ENCODE measurements at places on chromosomes 6 and 20. TPM values are rescaled to one million over a fixed set of nuclear protein-coding genes. Genes with fewer than 3 reads are reported as not detected.

KCNG1 gene
- 2.3 TPM for total RNA-seq

TMX4 gene
- 16.8 TPM for total RNA-seq

C6orf58 gene
- 0.26 TPM for total RNA-seq

HLA-DMB gene
- 0.25 TPM for total RNA-seq

SAMD10 gene
- total RNA-seq = 5.9 TPM

DNA sequence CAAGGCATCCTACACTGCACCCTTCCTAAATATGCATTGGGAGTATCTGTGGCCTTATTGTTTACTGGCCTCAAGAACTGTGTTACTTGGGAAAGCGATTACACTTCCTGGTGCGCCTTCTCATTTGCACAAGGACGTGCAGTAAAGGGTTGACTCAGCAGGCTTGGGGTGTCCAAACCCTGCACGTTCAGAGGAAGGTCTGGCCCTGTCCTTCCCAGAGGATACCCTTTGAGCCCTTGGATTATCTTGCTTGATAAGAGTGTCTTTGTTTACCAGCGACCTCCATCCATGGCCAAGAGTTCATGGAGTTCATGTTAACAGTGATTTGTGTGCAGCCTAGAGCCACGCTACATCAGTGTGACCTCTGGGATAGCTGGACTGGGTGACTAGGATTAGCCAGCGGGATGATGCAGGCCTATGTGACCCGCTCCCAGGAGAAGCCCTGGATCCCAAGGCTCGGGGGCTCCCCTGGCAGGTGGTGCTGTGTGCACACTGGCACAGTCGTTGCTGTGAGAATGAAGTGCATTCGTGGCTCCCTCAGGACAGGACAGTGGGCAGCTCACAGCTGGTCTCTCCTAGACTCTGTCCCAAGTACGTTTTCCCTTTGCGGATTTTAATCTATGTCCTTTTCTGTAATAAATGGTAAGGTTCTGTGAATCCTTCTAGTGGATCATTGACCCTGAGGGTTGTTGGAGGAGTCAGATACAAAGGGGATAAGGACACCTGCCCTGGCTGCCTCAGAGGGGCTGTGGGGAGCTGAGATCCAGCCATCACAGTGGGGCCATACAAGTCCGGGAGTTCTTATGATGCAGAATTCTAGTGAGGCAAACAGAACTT lies 73.5 kb downstream of the TTLL2 start:
- DNase-seq = no peak

GRCh38 chr6:35601331-35602132 lies 87.2 kb downstream of the FKBP5 start:
- DNase-seq = peak; percentile 93

DNA sequence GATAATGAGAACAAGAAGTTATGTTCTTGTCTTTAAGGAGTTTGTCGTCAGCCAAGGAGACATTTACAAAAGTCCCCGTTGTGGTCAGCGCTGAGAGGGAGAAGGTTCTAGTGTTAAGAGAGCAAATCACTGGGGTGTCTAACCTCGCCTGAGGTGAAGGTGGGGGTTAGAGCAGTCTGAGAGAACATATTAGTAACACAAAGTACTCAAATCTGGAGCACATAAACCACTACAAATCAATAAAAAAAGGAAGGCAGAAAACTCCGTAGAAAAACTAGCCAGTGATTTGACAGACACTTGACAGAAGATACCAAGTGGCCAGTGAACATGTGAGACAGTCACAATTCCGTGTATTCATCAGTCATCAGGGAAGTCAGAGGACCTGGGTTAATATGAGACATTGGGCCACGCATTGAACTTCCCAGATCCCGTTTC lies 45.4 kb downstream of the CDS2 start:
- DNase-seq = no peak

DNA sequence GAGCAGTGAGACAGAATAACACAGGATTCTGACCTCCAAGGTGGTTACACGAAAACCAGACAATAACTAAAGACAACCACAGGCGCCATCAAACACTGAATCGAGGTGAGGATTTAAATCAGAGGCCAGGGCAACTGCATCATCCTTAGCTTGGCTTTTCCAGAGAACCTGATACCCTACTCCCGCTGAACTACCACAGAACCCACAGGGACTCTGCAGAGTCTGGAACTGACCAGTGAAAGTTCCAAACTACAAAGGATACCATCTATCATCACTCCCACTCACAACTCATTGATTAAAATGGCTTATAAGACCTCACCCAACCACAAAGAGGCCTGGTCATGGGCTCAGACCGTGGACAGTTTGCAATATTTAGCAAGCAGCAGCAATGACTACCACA lies 85.0 kb downstream of the BFSP1 start:
- no peak for DNase-seq

DNA sequence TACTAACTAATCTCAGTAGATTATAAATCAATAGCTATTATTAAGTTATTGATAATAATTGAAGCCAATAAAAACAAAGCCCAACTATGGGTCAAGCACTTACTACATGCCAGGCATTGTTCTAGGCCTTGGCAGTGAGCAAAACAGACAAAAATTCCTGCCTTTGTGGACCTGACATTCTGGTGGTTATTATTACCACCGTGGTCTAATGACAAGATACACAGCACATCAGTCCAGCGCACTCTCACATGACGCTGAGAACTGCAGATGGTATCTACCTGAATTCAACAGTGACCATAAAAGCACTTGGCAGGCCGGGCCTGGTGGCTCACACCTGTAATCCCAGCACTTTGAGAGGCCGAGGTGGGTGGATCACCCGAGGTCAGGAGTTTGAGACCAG lies 121.4 kb downstream of the ZMYND8 start:
- peak; percentile 56 for DNase-seq

GRCh38 chr6:138416206-138416605 lies 12.2 kb downstream of the HEBP2 start:
- no peak for DNase-seq

GRCh38 chr20:64149141-64149540 lies 15.1 kb upstream of the MYT1 start:
- no peak for DNase-seq

Data from dermis microvascular lymphatic vessel endothelial cell (primary cell).